Adrenal gland (tissue), 19 donors: ENCODE measurements at places on chromosomes 1 and 21. TPM values are rescaled to one million over a fixed set of nuclear protein-coding genes. Genes with fewer than 3 reads are reported as not detected.

GRCh38 chr1:216246577-216247203 is 176.6 kb downstream of the USH2A start:
- no peak for DNase-seq

DNA sequence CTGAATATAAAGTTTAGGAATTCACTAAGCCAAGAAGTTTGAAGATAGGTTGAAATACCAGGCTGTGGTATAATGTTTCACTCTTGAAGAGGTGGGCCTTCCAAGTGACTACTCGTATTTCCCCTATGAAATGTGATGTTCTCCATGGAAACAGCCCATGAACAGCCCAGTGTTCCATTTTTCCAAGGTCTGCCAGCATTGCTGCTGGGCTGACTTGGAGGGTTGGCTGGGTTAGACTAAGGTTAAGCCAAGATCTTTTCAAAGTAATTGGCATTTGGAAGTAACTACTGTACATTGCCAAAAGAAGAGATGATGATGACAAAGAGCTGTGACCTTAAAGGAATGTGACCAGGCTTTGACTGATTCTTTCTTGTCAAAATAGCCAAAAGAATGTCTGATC is 73.8 kb downstream of the RPE65 start:
- DNase-seq = peak; percentile 54

Gene GBP5
- 2.7 TPM for total RNA-seq

DNA sequence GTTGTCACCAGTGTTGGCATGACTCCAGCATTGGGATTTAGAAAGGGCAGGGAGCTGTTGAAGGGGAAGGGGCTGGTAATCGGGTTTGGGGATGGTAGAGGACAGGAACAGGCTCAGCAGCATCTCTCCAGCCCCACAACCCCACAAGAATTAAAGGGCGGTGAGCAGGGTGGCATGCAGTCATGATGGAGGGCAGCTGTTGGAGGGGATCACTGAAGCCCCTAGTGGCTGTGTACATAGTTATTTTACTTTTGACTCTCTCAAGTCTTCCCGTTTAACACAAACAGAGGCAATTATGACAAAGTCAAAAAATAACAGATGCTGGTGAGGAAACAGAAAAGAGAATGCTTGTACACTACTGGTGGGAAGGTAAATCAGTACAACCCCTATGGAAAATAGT is 213.8 kb downstream of the URB2 start:
- DNase-seq = no peak

DNA sequence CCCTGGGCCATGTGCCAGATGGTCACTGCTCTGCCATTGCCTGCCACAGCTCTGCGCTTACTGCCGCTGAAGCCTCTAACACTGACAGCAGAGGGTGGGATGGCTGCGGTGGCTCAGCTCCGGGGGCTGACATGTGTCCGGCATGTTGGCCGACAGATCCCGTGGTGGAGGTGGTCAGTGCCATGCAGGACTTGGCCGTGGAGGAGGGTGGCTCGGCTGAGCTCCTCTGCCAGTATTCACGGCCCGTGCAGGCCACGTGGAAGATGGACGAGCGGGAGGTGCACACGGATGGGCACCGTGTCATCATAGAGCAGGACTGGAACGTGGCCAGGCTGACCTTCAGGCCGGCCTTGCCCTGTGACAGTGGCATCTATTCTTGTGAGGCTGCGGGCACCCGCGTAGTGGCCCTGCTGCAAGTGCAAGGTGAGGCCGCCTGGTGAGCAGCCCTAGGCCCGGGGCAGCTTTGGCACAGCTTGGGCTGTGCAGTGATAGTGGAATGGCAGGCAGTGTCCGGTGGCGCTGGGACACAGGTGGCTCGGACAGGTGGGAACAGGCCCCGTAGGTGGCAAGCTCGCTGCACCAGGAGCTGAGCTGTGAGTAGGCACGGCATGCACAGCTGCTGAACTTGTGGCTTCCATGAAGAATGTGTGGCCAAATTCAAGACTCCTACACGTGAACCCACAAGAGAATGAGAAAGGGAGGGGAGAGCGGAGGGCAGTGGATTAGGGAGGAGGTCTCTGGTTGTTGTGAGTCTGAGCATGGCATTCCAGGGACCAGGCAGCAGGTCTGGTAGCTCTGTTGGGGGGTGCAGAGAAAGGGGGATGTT is 91.8 kb downstream of the TRIM11 start:
- DNase-seq = no peak

Gene OR2T1
- not detected for total RNA-seq

DNA sequence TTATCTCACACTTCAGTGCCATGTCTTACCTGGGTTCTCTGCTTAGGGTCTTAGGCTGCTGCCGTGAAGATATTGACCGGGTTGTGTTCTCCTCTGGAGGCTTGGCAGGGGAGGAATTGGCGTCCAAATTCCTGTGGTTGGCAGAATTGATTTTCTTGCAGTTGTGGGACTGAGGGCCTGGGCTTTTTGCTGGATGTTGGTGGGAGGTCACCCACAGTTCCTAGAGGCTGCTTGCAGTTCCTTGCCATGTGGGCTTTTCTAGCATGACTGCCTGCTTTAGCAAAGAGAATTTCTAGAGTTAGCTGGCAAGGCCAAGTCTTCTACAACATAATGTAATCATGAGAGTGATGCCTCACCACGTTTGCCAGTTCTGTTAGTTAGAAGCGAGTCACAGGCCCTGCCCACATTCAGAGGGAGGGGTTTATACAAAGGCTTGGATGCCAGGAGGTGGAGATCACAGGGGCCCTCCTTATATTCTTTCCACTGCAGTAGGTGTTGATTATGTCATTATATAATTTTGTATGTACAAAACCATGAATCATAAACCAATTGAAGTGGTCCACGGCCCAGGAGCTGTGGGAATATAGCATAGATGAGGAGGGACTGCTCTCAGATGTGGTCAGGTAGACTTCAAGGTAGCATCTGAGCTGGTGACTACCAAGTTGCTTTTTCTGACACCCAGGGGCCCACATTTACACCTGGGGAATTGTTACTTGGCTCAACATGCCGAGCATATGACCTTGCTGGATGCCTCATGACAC is 6.6 kb downstream of the UBL4B start:
- DNase-seq = no peak

GRCh38 chr1:61012341-61012761 is 70.0 kb upstream of the NFIA start:
- DNase-seq = no peak

GRCh38 chr21:17513214-17514123 is 626 bp downstream of the CXADR start:
- peak; percentile 36 for DNase-seq

GRCh38 chr1:94273111-94273510 is 35.7 kb upstream of the ARHGAP29 start:
- DNase-seq = no peak

DNA sequence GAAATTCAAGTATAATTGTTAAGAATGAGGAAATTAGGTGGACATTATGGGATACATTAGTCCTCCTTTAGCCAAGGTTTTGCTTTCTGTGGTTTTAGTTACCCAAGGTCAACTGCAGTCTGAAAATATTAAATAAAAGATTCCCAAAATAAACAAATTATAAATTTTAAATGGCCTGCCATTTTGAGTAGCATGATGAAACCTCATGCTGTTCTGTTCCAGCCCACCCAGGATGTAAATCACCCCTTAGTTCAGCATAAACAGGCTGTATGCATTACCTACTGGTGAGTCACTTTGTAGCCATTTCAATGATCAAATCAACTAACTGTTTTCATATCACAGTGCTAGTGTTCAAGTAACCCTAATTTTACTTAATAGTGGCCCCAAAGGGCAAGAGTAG is 132.5 kb upstream of the LYPLAL1 start:
- DNase-seq = no peak

Gene CNIH3
- total RNA-seq = 5.5 TPM
